ENCODE measurements at places on chromosomes 3 and 15.

- no peaks in the 10 kb centered on the region for H3K36me3 ChIP-seq
- H3K27ac ChIP-seq: no peak overlapping the region
- no peaks in the 10 kb centered on the region for H3K27me3 ChIP-seq
- H3K4me1 ChIP-seq: no peaks in the 10 kb centered on the region
Measured at GRCh38 chr3:186847437-186847836, 4.9 kb downstream of the ADIPOQ start.

DNA sequence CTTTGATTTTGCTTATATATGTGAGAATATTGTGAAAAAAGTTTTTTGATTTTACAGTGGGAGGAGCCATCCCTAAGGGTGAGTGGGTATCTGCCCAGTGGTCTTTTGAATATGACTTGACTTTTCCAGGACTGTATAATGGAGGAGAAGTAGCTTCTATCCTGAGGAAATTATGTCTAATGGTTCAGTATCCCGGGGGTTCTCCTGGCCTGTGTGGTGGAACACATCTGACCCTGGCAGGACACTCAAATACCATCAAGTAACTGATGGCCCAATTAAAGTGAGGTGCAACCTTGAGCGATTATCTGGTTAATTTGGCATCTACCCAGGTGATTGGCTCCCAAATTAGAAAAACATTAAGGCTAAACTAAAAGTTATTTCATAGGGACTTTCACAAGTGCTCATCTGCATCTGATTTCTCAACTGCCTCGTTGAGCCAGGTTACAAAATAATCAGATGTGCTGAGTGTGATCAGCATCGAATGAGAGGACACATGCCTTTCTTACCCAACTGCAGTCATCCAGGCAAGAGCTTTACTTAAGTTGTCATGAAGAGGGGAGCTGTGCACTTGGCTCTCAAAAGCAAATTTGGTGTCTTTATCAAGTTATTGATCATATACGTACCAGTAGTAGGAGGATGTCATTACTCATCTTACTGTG lies 201.4 kb downstream of the IL5RA start:
- H3K27me3 ChIP-seq: peaks cover 9% of the 10 kb centered on the region
- no peak overlapping the region for H3K27ac ChIP-seq
- H3K36me3 ChIP-seq: peaks cover 49% of the 10 kb centered on the region
- DNase-seq: no peak

GRCh38 chr15:89333959-89334509 lies 590 bp downstream of the POLG start:
- peaks cover 35% of the 10 kb centered on the region for H3K36me3 ChIP-seq
- H3K27ac ChIP-seq: no peak overlapping the region
- H3K27me3 ChIP-seq: peaks cover 7% of the 10 kb centered on the region
- peak overlapping the region; percentile 72 for H3K4me3 ChIP-seq

- H3K4me3 ChIP-seq: no peak overlapping the region
- H3K27ac ChIP-seq: no peak overlapping the region
- DNase-seq: no peak
Measured at GRCh38 chr3:8608791-8609467, 35.7 kb downstream of the SSUH2 start.

DNA sequence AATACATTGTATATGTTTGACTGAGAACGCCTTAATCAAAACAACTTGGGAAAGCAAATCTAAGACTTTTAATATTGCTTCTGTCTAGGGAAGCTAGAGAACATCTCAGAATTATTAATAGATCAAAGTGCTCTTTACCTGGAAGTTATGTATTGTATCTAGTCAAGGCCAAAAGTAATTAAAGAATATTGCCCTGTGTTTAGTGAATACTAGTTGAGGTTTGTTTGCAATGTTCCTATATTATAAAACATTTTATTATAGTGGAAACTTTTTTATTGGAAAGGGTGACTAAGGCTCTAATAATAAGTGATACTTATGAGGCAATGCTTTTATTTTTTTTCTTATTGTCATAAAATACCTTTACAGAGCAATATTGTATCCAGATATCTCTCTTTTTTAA lies 118.2 kb downstream of the CADM2 start:
- no peak overlapping the region for H3K27ac ChIP-seq
- no peak for DNase-seq
- no peak overlapping the region for H3K4me3 ChIP-seq
- peaks cover 33% of the 10 kb centered on the region for H3K4me1 ChIP-seq

GRCh38 chr3:189502676-189503257 lies 128.4 kb upstream of the TP63 start:
- DNase-seq: no peak
- no peak overlapping the region for H3K27ac ChIP-seq
- H3K36me3 ChIP-seq: no peaks in the 10 kb centered on the region
- H3K4me1 ChIP-seq: no peaks in the 10 kb centered on the region
- no peak overlapping the region for H3K4me3 ChIP-seq

GRCh38 chr15:55856506-55857164 lies 113.7 kb upstream of the PRTG start:
- H3K36me3 ChIP-seq: no peaks in the 10 kb centered on the region
- no peak for DNase-seq
- H3K4me1 ChIP-seq: no peaks in the 10 kb centered on the region

- H3K27me3 ChIP-seq: no peaks in the 10 kb centered on the region
- peaks cover 6% of the 10 kb centered on the region for H3K4me1 ChIP-seq
- no peak overlapping the region for H3K4me3 ChIP-seq
- H3K27ac ChIP-seq: no peak overlapping the region
Measured at GRCh38 chr3:39264053-39264452, 15.8 kb downstream of the CX3CR1 start.

DNA sequence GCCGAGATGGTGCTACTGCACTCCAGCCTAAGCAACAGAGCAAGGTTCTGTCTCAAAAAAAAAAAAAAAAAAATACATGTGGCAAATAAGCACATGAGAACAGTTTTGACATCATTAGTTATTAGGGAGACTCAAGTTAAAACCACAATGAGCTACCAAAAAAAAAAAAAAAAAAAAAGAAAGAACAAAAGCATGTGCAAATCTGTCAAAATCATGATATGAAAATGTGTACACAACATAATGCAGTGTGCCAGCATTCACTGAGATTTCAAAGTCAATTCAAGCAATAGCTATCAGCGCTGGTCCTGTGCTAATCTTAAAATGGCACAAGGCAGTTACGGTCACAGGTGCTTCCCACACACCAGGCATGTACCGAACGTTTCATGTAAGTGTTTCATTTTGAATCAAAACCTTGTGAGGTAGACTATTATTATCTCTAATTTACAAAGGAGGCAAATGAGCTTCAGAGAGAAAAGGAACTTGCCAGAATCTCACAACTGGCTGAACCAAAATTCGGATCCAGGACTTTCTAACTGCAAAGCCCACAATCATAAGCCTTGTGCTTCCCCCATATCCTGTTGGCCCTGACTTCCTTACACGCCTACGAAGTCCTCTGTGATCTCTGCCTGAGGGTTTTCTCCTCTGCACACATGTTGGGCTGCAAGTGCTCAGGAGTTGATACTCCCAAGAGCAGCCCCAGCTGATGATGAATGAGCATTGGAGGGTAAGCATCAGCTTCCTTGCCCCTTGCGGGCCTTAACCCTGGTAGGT lies 200.1 kb upstream of the PROK2 start:
- no peak overlapping the region for H3K27ac ChIP-seq
- no peak for DNase-seq
- no peak overlapping the region for H3K4me3 ChIP-seq
- H3K27me3 ChIP-seq: no peaks in the 10 kb centered on the region
- H3K36me3 ChIP-seq: no peaks in the 10 kb centered on the region

DNA sequence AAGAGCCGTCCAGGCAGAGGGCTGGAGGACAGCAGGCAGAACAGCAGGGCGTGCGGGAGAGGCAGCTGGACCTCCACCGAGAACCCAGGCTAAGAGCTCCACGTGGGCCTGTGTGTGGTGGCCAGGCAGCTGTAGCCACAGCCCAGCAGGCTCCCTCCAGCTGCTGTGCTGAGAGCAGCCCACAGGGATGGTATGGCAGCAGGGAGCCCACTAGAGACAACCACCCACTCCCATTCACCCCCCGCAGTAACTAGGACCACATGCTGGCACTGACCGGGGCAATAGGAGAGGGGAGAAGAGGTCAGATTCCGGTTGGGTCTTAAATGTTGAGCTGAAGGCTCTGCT lies 25.6 kb upstream of the MUSTN1 start:
- no peaks in the 10 kb centered on the region for H3K27me3 ChIP-seq
- H3K4me1 ChIP-seq: no peaks in the 10 kb centered on the region
- DNase-seq: no peak

- no peak for DNase-seq
- H3K27ac ChIP-seq: no peak overlapping the region
- H3K4me1 ChIP-seq: peaks cover 24% of the 10 kb centered on the region
- no peaks in the 10 kb centered on the region for H3K27me3 ChIP-seq
- H3K4me3 ChIP-seq: no peak overlapping the region
- no peaks in the 10 kb centered on the region for H3K36me3 ChIP-seq
Measured at GRCh38 chr15:100761290-100761935, 118.2 kb upstream of the ALDH1A3 start.

DNA sequence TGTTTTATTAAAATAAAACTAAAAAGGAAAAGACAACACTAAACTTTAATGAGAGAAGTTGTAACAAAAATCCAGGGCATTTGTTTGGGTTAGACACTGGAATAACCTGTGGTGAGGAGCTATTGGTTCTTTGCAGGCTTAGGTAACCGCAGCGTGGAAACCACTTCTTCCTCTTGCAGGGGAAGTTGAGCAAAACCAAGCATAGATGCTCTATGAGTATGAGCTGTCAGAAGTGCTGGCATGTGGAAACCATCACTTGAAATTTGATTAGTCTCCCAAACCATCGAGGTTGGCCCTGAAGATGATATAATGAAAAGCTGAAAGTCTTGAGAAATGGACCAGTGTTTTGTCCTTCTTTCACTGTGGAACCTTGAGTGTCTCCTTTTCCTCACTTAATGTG lies 127.1 kb upstream of the RBMS3 start:
- H3K27ac ChIP-seq: no peak overlapping the region

DNA sequence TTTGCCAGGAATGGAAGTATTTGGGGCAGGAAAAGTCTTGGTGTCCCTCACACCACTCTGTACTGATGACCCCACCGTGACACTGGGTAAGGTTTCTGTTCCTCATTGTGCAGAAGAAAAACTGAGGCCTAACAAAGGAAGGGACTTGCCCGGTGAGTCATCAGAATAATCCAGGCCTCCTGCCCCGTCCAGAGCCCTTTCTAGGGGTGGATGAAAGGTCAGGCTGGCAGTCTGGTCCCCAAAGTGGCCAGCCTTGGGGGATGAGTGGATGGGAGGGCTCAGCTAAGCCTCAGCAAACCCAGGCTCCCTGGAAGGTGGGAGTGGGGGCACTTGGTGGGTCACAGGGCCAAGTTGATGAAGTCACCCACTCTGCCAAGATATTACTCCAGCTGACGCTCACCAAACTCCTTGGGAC lies 2.3 kb upstream of the DNAH1 start:
- H3K36me3 ChIP-seq: no peaks in the 10 kb centered on the region
- peaks cover 6% of the 10 kb centered on the region for H3K4me1 ChIP-seq
- H3K27me3 ChIP-seq: peaks cover 17% of the 10 kb centered on the region
- no peak overlapping the region for H3K4me3 ChIP-seq
- no peak overlapping the region for H3K27ac ChIP-seq

Measured in WTC11 (cell line).